ENCODE measurements at places on chromosomes 3 and 15.

DNA sequence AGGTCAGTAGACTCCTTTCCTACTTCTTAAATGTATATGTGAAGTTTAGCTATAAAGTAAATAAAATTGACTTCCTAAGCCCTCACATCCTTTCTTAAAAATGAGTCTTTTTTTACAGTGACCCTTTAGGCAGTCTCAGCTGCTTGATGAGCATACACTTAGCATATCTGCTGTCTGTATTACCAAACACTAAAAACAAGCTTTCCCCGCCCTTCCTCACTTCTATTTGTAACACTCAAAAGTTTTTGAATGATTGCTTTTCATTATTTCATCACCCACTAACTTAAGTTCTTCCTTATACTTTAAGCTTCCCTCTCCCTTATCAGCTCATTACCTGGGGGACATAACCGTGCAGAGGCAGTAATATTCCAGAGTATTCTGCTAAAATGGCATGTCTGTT lies 89.4 kb downstream of the PLOD2 start:
- H3K4me3 ChIP-seq, result no peak overlapping the region
- H3K27ac ChIP-seq, result no peak overlapping the region
- peaks cover 25% of the 10 kb centered on the region for H3K36me3 ChIP-seq
- H3K27me3 ChIP-seq, result no peaks in the 10 kb centered on the region
- no peak for DNase-seq
- peaks cover 2% of the 10 kb centered on the region for H3K4me1 ChIP-seq

DNA sequence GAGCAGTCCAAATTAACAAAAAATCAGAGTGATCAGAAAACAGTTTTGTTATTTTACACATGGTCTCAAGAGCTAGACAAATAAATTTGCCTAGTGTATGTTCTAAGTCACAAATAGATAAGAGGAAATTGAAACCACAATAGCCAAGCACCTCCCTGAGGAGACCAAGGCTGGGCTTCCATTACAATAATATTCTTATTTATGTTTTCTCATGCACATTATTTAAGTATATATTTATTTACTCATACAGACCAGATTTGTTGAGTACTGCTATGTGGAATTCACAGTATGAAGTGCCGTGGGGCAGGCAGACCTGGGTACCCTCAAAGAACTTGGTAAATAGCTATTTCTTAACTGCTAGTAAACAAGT lies 242.3 kb upstream of the ICE2 start:
- no peaks in the 10 kb centered on the region for H3K4me1 ChIP-seq
- DNase-seq, result no peak
- H3K27ac ChIP-seq, result no peak overlapping the region

DNA sequence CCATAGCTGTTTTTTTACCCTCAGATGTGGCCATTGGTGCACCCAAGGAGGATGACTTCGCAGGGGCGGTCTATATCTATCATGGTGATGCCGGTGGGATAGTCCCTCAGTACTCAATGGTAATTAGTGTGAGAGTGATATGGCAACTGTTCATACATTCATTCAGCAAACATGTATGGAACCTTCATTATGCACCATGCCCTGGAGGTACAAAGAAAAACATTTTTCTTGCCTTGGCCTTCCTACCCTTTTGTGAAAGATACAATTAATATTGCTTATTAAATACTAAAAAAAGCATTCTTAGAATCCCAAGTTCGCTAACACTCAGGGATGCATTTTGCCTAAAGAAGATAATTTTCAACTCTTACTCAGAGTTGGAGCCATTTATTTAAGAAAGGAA lies 342.4 kb upstream of the CTDSPL start:
- DNase-seq, result no peak
- no peak overlapping the region for H3K4me3 ChIP-seq
- H3K36me3 ChIP-seq, result no peaks in the 10 kb centered on the region

- peak; percentile 87 for DNase-seq
- no peaks in the 10 kb centered on the region for H3K36me3 ChIP-seq
- H3K27ac ChIP-seq, result no peak overlapping the region
These were observed 292.9 kb upstream of the NR2F2 start for GRCh38 chr15:96037584-96037983.

- H3K4me3 ChIP-seq, result no peak overlapping the region
- no peak overlapping the region for H3K27ac ChIP-seq
- no peaks in the 10 kb centered on the region for H3K36me3 ChIP-seq
- no peaks in the 10 kb centered on the region for H3K4me1 ChIP-seq
These were observed 533.5 kb downstream of the NAALADL2 start for GRCh38 chr3:175392653-175393052.

DNA sequence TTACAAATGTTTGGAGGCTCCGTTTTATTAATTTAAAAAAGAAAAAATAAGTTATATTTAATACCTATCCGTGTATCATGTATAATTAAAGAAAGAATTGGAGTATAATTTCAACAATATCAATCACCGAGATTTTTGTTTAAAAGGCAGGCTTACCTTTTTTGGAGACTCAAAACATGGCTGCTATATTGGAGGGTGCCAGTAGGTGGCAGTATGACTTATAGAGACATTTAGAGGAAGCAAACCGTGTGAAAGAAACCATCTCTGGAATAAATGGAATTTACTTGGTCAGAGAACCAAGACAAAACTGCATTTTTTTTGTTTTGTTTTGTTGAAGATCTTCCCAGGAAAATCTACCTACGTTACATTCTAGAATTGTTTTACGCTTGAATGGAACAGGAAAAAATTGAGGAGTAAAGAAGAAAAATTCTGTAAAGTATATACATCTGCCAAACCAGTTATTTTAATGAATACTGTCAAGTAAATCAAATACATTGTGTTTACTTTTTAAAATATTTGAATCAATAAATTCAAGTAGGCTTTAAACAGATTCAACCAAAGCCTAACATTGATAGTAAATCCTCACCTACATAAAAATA lies 802.6 kb upstream of the ALCAM start:
- H3K27me3 ChIP-seq, result no peaks in the 10 kb centered on the region
- no peak overlapping the region for H3K4me3 ChIP-seq
- no peaks in the 10 kb centered on the region for H3K36me3 ChIP-seq
- H3K27ac ChIP-seq, result no peak overlapping the region
- H3K4me1 ChIP-seq, result no peaks in the 10 kb centered on the region

DNA sequence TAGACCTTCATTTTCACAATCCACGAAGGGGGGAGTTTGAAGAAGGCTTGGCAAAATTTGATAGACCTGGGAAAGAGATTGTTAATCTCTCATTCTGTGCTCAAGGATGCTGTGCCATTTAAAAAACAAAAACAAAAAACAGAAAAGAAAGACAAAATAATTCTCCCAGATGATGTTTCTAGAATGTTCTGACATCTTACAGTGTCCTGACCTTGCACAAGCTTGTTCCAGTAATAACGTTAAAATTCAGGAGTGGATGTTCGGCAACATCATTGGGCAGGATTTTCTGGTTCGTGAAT lies 79.9 kb downstream of the SMAD3 start:
- H3K36me3 ChIP-seq, result peaks cover 3% of the 10 kb centered on the region
- H3K27ac ChIP-seq, result peak overlapping the region; percentile 97
- H3K4me3 ChIP-seq, result no peak overlapping the region

DNA sequence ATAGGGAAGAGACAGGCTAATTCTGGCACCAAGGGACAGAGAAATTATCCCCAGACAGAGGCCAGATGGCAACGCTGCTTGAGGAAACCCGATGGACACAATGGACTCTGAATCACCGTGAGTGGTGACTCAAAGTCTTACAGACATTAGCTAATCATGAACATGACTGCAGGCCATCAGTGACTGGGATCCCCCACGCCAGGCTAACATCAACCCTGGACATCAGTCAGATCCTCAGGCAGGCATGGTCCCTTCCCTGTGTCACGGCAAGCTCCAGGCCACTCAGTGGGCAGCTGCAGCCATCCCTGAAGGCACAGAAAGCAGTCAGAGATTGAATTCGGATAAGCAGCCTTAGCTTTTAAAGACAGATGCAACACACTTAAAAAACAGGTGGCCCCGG lies 23.8 kb upstream of the OXTR start:
- peak; percentile 83 for DNase-seq
- peak overlapping the region; percentile 49 for H3K27ac ChIP-seq
- no peak overlapping the region for H3K4me3 ChIP-seq
- H3K4me1 ChIP-seq, result peaks cover 13% of the 10 kb centered on the region
- no peaks in the 10 kb centered on the region for H3K27me3 ChIP-seq

- H3K27me3 ChIP-seq, result peaks cover 22% of the 10 kb centered on the region
- H3K27ac ChIP-seq, result no peak overlapping the region
- H3K4me1 ChIP-seq, result peaks cover 8% of the 10 kb centered on the region
These were observed 2.0 kb downstream of the NRROS start for GRCh38 chr3:196641333-196642054.

DNA sequence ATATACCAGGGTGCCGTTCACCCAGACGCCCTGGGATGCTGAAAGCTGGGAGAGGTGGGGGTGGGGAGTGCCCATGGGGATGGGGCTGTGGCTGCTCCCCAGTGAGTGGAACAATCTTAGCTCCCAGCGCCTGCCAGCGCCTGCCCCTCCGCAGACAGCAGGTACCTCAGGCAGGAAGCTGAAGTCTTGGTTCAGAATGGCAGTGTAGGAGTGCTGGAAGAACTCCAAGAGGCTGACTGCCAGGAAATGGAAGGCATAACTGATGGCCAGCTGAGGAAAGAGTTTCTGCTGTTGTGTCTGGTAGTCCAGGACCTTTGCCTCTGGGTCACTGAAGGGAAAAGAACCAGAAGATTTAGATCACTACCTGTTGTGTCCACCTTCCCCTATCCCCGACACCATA lies 8.4 kb downstream of the ACOX2 start:
- H3K4me3 ChIP-seq, result no peak overlapping the region
- H3K4me1 ChIP-seq, result peaks cover 21% of the 10 kb centered on the region
- DNase-seq, result peak; percentile 46
- H3K27me3 ChIP-seq, result no peaks in the 10 kb centered on the region

GRCh38 chr15:97174886-97175540 lies 785.5 kb upstream of the ARRDC4 start:
- no peaks in the 10 kb centered on the region for H3K4me1 ChIP-seq
- no peak overlapping the region for H3K4me3 ChIP-seq
- H3K27ac ChIP-seq, result no peak overlapping the region

- no peaks in the 10 kb centered on the region for H3K27me3 ChIP-seq
- peaks cover 17% of the 10 kb centered on the region for H3K4me1 ChIP-seq
- no peak for DNase-seq
- no peak overlapping the region for H3K4me3 ChIP-seq
- no peak overlapping the region for H3K27ac ChIP-seq
- no peaks in the 10 kb centered on the region for H3K36me3 ChIP-seq
These were observed 71.4 kb upstream of the BHLHE40 start for GRCh38 chr3:4907643-4908432.

GRCh38 chr3:133408366-133408765 lies 8.5 kb downstream of the BFSP2 start:
- no peak overlapping the region for H3K4me3 ChIP-seq
- DNase-seq, result no peak
- no peaks in the 10 kb centered on the region for H3K4me1 ChIP-seq

- H3K4me3 ChIP-seq, result no peak overlapping the region
- H3K27me3 ChIP-seq, result no peaks in the 10 kb centered on the region
- no peaks in the 10 kb centered on the region for H3K36me3 ChIP-seq
- no peak for DNase-seq
- H3K27ac ChIP-seq, result no peak overlapping the region
These were observed 58.0 kb upstream of the HERC1 start for GRCh38 chr15:63891768-63892133.

GRCh38 chr3:4800595-4800994 lies 178.6 kb upstream of the BHLHE40 start:
- H3K4me3 ChIP-seq, result no peak overlapping the region
- H3K36me3 ChIP-seq, result no peaks in the 10 kb centered on the region
- DNase-seq, result no peak
- no peaks in the 10 kb centered on the region for H3K27me3 ChIP-seq

DNA sequence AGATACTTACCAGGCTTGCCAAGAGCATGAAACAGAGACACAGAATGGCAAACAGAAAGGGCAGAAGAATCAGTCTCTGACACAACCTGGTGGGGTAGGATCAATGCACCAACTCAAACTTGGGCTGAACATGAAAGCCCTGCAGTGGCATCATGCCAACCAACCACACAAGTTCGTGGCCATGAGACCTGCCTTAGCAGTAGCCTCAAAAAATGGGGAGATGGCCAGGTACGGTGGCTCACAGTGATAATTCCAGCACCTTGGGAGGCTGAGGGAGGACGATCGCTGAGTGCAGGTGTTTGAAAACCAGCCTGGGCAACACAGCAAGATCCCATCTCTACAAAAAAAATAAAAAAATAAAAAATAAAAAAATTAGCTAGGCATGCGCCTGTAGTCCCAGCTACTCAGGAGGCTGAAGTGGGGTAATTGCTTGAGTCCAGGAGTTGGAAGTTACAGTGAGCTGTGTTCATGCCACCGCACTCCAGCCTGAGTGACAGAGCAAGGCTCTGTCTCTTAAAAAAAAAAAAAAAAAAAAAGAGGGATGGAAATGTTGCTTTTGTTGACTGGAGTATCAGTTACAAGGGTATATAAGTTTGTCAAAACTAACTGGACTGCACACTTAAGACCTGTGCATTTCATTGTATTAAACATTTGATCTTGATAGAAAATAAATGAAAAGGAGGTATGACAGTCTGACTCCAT lies 93.4 kb downstream of the XXYLT1 start:
- H3K4me3 ChIP-seq, result no peak overlapping the region
- DNase-seq, result no peak
- H3K27me3 ChIP-seq, result no peaks in the 10 kb centered on the region
- no peak overlapping the region for H3K27ac ChIP-seq
- no peaks in the 10 kb centered on the region for H3K36me3 ChIP-seq

DNA sequence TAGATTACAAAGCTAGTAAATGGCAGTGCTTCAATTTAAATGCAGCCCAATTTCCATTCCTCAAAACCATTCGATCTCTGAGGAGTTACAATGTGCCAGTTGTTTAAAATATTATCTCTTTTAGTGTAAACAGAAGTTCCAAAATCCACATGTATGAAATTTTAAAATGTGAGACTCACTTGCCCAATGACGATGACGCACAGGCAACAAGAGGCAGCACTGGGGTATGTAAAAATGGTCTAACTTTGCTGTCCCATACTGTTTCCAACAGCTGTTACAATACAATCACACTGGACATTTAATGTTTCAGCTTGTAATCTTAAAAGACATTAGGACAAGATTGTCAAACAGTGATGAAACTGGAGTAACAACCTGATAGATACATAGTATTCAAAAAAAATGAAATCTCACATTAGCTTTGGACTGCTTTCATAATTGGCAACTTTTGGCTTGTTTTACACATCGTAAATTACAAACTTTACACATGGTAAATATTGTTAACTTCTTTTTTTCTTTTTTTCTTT lies 12.2 kb downstream of the SLTM start:
- no peaks in the 10 kb centered on the region for H3K27me3 ChIP-seq
- no peak overlapping the region for H3K27ac ChIP-seq
- peaks cover 15% of the 10 kb centered on the region for H3K36me3 ChIP-seq
- H3K4me1 ChIP-seq, result no peaks in the 10 kb centered on the region
- DNase-seq, result no peak
- H3K4me3 ChIP-seq, result no peak overlapping the region

GRCh38 chr3:40723083-40723660 lies 198.4 kb downstream of the ZNF621 start:
- no peaks in the 10 kb centered on the region for H3K27me3 ChIP-seq
- DNase-seq, result no peak
- no peaks in the 10 kb centered on the region for H3K4me1 ChIP-seq
- H3K36me3 ChIP-seq, result no peaks in the 10 kb centered on the region
- no peak overlapping the region for H3K4me3 ChIP-seq

GRCh38 chr3:119662604-119663373 lies 2.4 kb upstream of the POPDC2 start:
- no peak overlapping the region for H3K4me3 ChIP-seq
- H3K27ac ChIP-seq, result no peak overlapping the region
- H3K36me3 ChIP-seq, result no peaks in the 10 kb centered on the region
- no peaks in the 10 kb centered on the region for H3K4me1 ChIP-seq
- no peak for DNase-seq

GRCh38 chr3:99637016-99637367 lies 1.4 kb upstream of the COL8A1 start:
- H3K4me1 ChIP-seq, result peaks cover 38% of the 10 kb centered on the region
- H3K36me3 ChIP-seq, result no peaks in the 10 kb centered on the region
- no peaks in the 10 kb centered on the region for H3K27me3 ChIP-seq
- H3K27ac ChIP-seq, result peak overlapping the region; percentile 98

All from astrocyte (in vitro differentiated cells and primary cell).